Vagina (tissue), 2 donors: ENCODE measurements at places on chromosomes 3 and 15. TPM values are rescaled to one million over a fixed set of nuclear protein-coding genes. Genes with fewer than 3 reads are reported as not detected.

Gene FLNB
- 147 TPM for total RNA-seq

Gene CPNE4
- 3.2 TPM for total RNA-seq

Gene ROPN1
- not detected for total RNA-seq

Gene SMC4
- 41.5 TPM for total RNA-seq

Gene GPR87
- total RNA-seq = 12.3 TPM

Gene ABHD6
- 18.9 TPM for total RNA-seq

Gene ANKRD63
- total RNA-seq = not detected

Gene SRP14
- total RNA-seq = 409 TPM

GRCh38 chr15:68935400-68935937, 5.1 kb downstream of the SPESP1 start:
- DNase-seq = no peak

DNA sequence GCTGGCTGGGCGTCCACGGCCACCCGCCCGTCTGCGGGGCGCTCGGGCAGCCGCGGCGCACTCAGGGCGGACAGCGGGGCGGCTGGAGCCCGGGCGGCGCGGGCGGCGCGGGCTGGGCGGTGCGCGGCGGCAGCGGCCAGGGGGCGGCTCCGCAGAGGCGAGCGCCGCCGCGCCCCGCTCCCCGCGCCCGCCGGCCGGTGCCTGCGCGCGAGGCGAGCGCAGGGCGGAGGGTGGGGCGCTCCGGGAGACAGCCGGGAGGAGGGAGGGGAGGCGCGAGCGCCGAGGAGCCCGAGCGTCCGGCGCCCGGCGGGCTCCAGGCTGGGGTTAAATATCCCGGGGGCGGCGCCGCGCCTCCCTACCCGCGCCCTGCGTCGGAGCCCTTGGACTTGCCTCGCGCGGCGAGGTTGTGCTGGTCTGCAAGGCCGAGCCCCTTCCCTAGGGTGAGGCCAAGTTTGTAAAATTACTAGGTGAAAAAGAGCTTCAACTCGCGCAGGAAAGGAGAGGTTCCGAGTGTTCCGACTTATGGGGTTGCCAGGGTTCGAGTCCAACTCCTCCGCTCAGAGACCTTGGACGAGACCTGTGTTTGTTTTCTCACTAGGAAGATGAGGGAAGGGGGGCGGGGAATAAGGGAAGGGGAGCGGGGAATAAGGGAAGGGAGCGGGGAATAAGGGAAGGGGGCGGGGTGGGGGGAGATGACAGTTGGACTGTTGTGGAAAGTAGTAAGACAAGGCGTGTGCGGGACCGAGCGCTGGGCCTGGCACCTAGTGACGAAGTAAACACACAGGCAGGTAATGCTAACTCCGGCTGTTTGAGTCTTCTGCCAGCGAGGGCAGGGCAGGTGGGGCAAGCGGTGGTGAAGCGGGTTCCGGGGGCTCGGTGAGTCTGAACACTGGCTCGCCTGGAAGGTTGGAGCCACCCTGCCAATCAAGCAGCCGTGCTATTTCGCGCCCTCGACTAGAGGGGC, at the start of gene TNFAIP8L3:
TSS of gene TNFAIP8L3 (minus strand) at position 301 of the 964 bp plus-strand sequence. CDS start 311 bp downstream, outside the sequence.
- no peak for DNase-seq

GRCh38 chr15:41811432-41812195, 16.3 kb upstream of the JMJD7 start:
- DNase-seq = no peak

DNA sequence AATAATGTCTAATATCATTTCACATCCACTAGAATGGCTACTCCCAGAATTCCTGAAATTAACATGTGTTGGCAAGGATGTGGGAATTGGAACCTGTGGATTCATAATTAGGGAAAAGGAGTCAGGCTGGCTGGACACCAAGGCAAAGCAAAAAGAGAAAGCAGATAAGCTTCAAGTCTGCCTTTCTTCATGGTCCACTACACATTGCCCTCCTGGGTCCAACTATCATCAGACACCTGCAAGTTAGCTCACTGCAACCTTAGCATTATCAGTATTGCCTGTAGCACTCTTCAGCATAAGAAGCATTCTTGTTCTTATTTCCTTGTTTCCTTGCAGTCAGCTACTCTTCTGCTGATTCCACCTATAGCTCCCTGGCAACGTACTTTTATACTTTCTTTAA, 124.3 kb downstream of the ZNF280D start:
- no peak for DNase-seq

DNA sequence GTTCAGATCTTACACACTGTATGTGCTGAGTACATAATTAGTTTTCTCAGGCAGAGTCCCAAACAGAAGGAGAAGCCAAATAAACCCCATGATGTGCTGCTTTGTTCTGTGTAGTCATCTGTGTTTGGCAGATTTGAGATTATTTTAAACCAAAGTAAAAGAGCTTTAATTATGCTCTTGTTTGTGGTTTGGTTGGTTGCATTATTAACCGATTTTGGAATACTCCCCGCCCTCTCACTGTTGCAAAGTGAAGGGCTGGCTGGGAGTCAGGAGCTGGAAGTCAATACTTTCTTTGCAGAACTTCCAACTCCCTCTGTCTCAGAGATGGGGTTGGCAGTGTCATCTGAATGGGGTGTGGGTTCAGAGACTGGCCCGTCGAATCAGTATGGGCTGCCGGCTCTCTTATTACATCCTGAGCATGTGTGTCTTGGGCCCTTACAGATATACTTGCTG, 34.4 kb downstream of the SLCO3A1 start:
- DNase-seq = no peak

- DNase-seq = no peak
Observed at GRCh38 chr15:57018151-57018550, 99.7 kb downstream of the TCF12 start.

GRCh38 chr3:38084334-38085310, 45.6 kb downstream of the DLEC1 start:
- no peak for DNase-seq

DNA sequence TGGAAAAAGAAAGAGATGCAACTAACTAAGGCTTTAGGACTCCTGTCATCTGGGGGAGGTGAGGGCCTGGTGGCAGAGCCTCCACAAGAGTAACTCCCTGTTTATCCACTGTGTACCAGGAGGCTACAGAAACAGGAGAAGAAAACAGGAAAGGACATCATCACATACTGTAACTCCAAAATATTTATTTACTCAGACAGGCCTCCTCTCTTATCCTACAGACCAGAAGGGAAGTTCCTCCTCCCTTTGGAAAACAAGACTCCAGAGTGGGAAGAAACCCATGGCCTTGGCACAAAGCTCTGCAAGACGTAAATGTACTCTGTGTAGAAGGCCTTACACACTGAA, 40.1 kb upstream of the AKAP13 start:
- no peak for DNase-seq

- DNase-seq = no peak
Observed at GRCh38 chr3:172071780-172072330, 32.5 kb downstream of the FNDC3B start.

- DNase-seq = peak; percentile 65
Observed at GRCh38 chr3:120473389-120473788, 22.6 kb upstream of the FSTL1 start.

DNA sequence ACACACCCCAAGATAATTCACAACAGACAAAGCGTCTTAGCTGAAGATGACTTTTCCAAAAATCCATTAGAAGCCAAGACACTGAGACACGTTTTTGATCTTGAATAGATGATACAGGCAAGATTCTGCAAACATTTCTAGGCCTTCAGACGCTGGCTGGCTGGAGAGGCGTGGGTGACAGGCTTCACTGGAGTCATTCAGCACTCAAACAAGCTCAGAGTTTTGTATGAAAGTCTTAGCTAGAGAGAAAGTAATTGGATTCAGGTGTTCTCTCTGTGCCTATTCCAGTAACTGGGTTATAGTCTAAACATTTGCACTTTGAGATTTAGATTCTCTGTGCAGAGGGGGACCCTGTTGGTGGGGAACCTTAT, 147.7 kb upstream of the BHLHE40 start:
- DNase-seq = no peak

DNA sequence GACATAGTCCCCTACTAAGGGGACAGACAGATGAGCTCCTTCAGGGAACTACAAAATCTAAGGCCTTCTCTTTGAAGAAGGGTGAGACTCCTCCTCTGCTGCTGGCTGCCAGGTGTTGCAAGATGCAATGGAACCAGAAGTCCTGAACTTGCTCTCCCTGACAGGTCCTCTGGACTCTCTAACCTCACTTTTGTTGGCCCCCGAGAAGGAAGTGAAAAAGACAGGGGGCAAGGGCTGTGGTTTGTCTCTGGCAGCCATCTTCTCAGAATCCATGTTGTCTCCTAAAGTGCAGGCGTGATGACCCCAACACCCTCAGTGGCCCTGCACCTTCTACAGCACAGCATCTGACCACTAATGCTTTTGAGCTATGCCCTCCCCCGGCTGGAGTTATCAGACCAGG, 292.5 kb downstream of the CHST2 start:
- no peak for DNase-seq

DNA sequence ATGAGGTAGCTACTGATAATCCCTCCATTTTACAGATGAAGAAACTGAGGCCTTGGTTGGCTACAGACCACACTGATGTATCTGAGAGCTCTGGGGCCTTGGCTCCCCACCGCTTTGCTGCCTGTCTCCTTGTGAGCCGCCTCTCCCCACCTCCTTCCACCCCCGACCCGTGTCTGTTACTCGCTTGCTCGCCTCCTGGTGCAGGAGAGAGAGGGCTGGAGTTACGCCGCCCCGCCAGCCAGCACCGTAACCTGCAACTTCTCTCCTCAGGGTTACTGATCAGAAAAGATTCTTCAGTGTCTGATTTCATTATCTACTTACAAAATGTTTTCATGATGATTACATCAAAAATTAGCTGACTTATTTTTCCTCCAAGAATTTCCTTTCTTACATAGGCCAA, 34.1 kb downstream of the TM2D3 start:
- DNase-seq = no peak

GRCh38 chr3:181704421-181705085, 7.2 kb upstream of the SOX2 start:
- DNase-seq = no peak

DNA sequence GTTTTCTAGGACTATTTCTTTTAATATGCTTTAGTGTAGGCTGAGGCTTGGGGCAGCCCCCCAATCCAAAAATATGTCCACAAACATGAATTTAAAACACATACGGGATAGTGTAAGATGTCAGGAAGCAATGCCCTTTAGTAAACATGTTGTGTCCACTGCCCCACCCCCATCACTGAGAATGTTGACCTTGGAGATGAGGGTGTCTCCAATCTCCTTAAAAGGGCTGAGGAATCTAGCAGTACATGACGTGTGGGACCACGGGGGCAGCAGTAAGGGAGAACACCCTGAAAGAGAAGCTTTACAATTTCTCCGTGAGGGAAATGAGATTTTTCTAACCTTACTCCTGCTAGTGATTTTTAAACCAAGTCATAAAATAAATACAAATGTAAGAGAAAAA, 84.7 kb downstream of the SQOR start:
- no peak for DNase-seq

DNA sequence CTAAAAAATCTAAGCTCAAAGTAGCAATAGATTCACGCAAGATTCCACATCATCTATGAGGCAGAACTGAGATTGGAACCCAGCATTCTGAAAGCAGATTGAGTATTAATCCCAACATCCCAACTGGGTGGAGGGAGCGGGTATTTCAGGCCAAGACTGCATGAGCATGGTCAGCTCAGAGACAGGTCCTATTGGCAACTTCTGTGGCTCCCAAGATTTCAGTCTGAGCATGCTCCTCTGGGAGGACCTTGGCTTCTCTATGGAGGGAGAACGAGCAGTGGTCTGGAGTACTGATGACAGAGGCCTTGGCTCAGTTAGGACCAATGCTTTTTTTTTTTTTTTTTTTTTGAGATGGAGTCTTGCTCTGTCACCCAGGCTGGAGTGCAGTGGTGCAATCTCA, 4.0 kb upstream of the ITGA11 start:
- DNase-seq = peak; percentile 78

- DNase-seq = no peak
Observed at GRCh38 chr15:66504563-66505429, at the start of the genes RPL4 and ZWILCH. Gene RPL4 (minus strand): TSS chr15:66504855. CDS start chr15:66504790, 65 bp downstream. Gene ZWILCH (plus strand): TSS chr15:66505326. CDS start chr15:66505339, 13 bp downstream.

GRCh38 chr3:152195206-152195605, 73.5 kb upstream of the MBNL1 start:
- DNase-seq = no peak

- DNase-seq = no peak
Observed at GRCh38 chr15:71701808-71702207, 108.5 kb upstream of the NR2E3 start.

GRCh38 chr15:50945725-50946124, 37.2 kb downstream of the AP4E1 start:
- DNase-seq = no peak

GRCh38 chr3:151768393-151768930, 34.7 kb downstream of the AADACL2 start:
- no peak for DNase-seq

GRCh38 chr3:167941234-167941995, 154.3 kb downstream of the GOLIM4 start:
- DNase-seq = no peak

DNA sequence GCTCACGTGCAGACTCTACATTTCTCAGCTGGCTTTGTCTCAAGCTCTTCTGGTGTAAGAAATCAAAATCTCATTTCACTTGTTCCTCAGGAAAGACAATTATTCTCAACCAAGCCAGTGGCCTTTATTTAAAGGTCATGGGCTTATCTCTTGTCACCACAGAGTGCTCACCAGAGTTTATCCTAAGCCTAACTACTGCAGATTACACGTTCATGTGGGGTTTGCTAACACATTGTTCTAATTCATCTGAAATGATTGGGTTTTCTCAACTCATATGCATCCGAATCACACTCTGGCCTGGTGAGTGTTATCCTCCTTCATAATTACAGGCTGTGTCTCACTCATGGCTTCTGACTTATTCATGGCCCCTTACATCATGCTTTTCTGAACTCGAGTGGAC, 83.3 kb upstream of the TSC22D2 start:
- no peak for DNase-seq

DNA sequence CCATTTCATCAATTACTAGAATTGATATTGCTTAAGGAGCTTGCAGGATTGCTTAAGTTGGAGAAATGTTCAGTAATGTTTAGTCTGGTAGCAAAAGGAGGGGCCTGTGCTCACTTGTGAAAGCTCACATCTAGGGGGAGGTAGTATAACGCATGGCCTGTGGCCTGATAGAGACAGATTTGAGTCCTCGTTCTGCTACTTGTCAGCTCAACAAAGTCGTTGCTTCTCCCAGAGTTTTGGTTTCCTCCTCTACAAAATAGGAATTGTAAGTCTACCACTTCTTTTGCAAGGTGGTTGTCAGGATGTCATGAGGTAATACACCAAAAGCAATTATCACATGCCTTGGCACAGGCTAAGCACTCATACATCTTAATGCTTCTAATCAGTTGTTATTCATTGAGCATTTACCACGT, 1.3 kb downstream of the ST3GAL6 start:
- no peak for DNase-seq
